Stimulated activated CD4-positive, alpha-beta T cell treated with anti-CD3 and anti-CD28 coated beads, Interleukin-12 subunit alpha, Interleukin-12 subunit beta, amount 100 ng/mL, for 4 hours (primary cell): ENCODE measurements at places on chromosomes 6 and 20.

DNA sequence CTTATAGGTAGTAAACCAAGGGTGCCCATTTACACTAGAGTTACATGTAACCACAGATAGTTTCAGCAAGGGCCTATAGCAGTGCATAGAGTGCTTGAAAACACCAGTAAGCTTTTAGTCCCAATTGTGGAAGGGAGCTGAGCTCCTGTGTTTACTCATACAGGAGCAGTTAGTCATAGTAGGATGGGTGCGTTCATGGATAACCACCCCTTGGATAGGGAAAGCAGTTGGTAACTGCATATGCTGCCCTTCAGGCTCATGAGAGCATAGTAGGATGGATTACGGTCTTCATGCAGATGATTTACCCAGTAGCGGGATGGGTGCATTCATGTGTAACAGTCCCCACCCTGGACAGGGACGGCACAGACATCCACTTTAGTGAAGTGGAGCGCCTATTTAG lies 45.1 kb downstream of the OR2B6 start:
- DNase-seq, result no peak

- no peak for DNase-seq
Measured at GRCh38 chr6:90214461-90214860, 82.2 kb downstream of the BACH2 start.

- no peak for DNase-seq
Measured at GRCh38 chr6:139115989-139116758, 18.7 kb upstream of the HECA start.

DNA sequence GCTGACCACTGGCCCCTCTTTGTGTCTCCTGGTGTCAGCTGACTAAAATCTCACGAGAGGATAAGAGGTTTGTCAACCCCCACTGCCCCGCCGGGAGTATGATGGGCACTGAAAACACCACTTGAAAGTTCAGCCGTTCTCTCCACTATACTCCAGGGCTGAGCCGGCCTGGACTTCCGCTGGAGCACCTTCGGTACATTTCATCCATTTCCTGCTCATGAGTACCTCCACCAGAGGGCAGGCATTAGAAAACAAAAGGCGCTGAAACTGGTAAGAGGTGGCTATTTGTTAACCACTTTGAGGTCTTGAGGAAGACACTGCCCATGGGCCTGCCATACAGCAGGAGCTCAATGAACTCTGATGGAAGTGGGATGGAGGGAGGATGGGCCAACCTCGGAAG lies 17.9 kb upstream of the ANKRD60 start:
- DNase-seq, result no peak

DNA sequence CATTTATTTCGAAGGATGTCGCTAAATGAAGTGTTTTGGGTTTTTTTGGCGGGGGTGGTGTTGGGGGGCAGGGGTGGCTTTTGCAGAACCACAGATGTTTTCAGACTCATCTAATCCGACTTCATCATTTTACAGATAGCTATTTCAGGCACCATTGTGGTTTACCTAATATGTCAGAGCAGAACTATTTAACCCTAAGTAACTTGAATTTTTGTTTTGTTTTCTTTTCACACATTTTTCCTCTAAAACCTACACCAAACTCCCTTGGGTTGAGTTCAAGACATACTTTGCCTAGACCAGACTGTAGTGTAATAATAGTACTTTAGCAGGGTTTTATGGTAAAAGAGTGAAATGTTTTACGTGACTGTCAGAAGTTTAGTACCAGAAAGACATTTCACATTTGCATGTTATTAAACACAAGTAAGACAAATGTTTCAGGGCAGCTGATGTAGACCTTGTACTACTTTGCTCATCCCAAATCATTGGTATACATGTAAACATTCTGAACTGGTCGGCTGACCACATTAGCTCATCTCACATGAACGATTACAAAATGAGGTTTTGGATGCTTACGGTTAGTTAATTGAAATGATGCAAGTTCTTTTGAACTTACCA lies 37.7 kb downstream of the MAP3K4 start:
- no peak for DNase-seq

GRCh38 chr6:14252271-14252850 lies 134.8 kb downstream of the CD83 start:
- no peak for DNase-seq

GRCh38 chr6:33699739-33700138 lies 11.8 kb downstream of the UQCC2 start:
- no peak for DNase-seq

DNA sequence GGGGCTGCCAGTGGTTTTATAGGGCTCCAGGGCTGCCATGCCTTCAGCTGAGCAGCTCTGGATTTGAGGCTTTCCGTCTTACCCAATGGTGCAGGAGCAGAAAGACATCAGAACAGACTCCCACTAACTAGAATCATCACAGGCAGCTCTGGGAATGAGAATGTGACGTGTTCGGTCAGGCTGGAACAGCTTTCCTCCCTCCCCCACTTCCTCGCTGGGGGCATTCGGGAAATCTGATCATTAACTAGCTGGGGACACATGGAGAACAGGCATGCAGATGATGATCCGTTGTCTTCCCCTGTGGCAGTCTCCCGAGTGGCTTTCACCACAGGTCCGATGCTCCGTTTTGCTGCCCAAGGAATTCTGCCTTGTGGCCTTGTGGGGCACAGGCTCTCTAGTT lies 5.5 kb upstream of the MTG2 start:
- DNase-seq, result no peak

GRCh38 chr6:149899486-149899885 lies 1.6 kb upstream of the RAET1E start:
- no peak for DNase-seq

- peak; percentile 92 for DNase-seq
Measured at GRCh38 chr6:110873981-110874879, at the start of gene AMD1. TSS of gene AMD1 (plus strand) at chr6:110874785. CDS start at chr6:110875106, 321 bp downstream.

GRCh38 chr6:138430361-138431145 lies 26.5 kb downstream of the HEBP2 start:
- DNase-seq, result no peak

DNA sequence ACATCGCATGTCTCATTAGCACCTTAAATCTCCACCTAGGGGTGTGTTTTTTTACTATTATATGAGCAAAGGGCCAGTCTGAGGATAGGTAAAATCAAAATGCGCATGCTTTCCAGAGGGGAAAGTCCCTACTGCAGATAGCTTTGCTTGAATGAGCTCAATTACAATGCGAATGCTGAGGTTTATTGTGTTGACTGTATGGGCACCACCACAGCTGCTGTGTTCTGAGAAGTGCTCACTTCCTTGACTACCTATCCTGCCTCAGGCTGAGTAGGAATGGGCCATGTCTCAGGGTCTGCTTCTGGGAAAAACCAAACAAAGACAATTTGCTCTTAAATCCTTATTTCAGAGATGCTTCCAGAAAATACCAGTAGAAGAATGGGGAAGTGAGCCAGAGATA lies 36.6 kb downstream of the MOCS1 start:
- DNase-seq, result no peak

DNA sequence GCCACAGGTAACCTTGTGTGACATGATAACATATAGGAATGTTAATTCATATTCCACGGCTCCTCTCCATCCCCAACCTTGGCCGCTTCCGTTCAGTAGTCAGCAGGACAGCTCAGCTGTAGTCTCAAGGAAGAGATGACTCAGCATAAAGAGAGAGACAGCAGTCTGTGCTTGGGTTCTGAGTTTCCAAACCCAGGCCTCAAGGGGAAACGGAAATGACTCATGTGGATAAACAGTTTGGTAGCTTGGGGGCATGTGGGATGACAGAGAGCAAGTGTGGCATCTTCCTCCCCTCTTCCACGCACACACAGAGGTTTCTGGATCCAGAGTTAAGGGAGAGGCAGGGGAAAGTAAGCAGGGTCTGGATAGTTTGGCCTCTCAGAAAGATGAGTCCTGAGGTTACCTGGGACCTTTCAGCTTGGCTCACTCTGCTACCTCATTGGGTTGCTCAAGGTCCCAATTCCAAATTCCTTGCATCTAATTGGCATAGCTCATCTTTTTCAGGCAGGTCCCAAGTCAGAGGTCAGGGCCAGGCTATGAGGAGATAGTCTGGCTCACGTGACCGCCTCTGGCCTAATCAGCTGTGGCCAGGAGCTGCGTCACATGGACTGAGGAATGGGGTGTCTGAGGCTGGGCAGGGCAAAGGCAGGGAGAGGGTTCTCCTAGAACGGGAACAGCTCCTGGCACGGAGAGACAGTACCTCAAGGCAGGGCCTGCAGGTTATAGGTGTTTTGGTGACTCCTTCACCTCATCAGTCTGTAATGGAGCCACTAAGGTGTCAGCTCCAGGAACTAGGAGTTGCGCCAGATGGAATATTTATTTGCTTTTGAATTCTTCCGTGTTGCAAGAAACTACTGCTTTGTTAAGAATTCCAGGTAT lies 36.5 kb upstream of the MLN start:
- DNase-seq, result no peak
